Activated CD4-positive, alpha-beta T cell treated with anti-CD3 and anti-CD28 coated beads, Interleukin-2, amount 50 U/mL, for 4 hours (primary cell): ENCODE measurements at places on chromosomes 1 and 21.

GRCh38 chr1:210653771-210654170, 325.1 kb downstream of the HHAT start:
- DNase-seq = no peak

DNA sequence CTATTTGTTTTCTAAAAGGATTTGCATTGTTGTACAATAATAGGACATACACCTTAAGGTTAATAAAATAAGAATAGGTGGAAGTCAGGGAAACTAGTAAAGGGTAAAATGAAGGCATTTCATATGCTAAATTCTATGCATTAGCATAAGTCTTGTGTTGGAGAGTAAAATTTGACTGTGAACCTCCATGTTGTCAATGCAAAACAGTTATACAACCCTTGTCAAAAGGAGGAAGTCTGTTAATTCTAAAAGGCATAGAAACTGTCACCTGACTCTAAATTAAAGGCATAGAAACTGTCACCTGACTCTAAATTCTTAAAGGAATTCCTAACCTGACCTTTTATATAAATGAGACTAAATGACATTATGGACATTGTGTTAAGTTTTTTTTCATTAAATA, 291.8 kb downstream of the OLFM3 start:
- no peak for DNase-seq

DNA sequence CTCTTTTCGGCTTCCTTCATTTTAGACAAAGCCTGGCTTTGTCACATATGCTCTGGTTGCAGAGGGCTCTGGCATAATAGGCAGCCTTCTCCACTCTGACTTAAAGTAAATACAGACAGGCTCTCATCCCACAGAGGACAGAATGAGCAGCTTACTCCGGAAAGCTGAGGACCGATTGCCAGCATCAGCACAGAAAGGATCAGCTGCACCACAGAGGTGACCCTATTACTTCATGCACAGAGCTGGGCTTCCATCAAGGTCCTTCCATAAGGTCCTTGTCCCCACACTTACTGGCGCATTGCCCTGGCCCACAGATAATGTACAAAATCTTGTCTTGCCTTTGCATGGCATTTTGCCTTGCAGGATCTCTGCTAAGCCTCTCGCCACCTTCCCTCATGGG, 67.6 kb downstream of the SEC16B start:
- no peak for DNase-seq

- no peak for DNase-seq
Observed at GRCh38 chr1:4633346-4633745, 21.1 kb upstream of the AJAP1 start.

GRCh38 chr21:34280959-34281358, 82.8 kb upstream of the KCNE2 start:
- DNase-seq = no peak

GRCh38 chr1:25126562-25126961, 105.7 kb downstream of the SYF2 start:
- DNase-seq = no peak

DNA sequence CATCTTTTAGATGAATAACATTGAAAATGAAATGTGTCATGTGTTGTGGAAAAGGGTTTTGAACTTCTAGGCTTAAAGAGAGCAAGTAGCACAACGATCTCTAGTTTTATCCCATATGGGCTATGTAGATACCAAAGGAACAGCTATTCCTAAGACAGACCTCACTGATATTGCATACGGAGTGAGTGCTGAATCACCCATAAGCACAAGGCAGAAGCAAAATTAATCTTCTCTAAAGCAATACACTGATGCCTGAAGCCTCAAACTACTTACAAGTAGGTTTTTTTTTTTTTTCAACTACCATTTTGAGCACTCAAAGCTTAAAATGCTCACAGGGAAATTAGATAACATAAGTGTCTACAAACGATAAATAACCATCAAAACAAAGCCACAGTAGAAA, 5.0 kb upstream of the KMO start:
- no peak for DNase-seq

DNA sequence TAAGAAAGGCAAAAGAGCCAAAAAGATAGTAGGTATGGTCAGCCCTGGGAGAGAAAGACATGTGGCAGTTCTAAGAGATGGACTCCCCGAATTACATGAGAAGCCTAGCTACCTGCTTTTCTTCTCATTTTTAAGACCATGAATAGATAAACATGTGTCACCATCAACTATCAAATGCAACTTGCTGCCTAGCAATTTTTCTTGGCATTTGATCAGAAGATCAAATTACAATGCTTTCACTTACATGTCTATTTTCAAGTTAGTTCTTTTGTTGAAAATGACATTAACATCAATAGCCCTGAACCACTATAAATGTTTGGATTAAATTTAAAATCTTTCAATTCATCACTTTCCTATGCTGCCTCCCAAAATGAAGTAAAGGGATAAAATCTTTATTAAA, 212.3 kb downstream of the HHIPL2 start:
- no peak for DNase-seq

- DNase-seq = no peak
Observed at GRCh38 chr21:27526451-27526850, 559.6 kb upstream of the ADAMTS5 start.

- DNase-seq = peak; percentile 28
Observed at GRCh38 chr21:44293551-44294231, 6.2 kb upstream of the PFKL start.

DNA sequence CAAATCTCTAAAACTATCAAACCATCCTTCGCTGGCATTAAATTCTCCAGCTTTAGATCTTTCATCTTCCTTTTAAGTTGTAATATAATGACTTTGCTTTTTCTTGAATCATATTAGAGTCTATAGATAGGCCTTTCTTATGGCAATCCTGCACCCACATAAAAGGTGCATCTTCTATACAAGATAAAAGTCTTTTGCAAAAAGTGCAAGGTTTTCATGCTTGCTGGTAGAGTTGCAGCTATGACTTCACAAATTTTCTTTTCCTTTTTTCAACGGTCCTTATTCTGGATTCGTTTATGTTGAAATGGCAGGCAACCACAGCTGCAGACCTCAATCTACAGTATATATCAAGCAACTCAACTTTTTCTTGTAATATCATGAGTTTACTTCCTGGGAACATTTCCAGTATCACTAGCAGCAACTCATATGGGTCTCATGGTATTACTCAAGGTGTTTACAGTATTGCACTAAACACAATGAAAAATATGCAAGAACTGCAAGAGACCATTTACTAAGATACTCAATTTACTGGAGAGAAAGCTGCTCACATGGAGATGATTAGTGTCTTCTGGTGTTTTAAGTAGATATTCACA, 22.1 kb downstream of the OMA1 start:
- DNase-seq = no peak

- DNase-seq = no peak
Observed at GRCh38 chr1:214557952-214558735, 6.7 kb upstream of the PTPN14 start.

DNA sequence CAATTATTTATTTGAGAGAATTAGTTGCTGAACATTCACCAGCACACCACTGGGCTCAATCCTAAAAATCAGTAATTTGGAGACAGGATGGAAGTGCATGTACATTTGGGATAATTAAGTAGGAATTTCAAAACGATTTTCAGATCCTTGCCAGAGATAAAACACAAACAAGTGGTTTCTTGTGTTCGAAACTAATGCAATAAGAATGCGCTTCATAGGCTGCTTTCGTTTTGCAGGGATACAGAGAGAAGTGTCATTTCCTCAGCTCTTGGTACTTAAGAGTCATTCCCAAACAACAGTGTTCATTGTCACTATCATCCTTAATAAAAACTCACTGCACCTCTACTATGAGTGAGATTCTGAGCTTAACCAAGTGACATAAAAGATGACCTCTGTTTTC, 20.6 kb upstream of the USP24 start:
- no peak for DNase-seq

DNA sequence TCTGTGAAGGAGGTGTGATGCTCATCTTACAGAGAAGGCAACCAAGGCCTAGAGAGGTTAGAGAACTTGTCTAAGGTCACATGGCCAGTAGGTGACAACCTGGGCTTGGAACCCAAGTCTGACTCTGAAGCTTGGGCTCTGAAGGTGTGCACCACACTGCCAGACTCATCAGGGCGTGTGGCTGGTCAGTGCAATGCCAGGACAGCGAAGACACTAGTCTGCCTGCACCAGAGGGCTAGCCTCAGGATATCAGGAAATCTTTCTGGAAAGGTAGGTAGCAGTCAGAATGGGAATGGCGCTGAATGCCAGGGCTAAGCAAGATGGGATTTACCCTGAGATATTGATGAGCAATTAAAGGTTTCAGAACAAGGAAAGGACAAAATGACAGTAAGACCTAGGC, 34.9 kb downstream of the ELK4 start:
- DNase-seq = no peak

DNA sequence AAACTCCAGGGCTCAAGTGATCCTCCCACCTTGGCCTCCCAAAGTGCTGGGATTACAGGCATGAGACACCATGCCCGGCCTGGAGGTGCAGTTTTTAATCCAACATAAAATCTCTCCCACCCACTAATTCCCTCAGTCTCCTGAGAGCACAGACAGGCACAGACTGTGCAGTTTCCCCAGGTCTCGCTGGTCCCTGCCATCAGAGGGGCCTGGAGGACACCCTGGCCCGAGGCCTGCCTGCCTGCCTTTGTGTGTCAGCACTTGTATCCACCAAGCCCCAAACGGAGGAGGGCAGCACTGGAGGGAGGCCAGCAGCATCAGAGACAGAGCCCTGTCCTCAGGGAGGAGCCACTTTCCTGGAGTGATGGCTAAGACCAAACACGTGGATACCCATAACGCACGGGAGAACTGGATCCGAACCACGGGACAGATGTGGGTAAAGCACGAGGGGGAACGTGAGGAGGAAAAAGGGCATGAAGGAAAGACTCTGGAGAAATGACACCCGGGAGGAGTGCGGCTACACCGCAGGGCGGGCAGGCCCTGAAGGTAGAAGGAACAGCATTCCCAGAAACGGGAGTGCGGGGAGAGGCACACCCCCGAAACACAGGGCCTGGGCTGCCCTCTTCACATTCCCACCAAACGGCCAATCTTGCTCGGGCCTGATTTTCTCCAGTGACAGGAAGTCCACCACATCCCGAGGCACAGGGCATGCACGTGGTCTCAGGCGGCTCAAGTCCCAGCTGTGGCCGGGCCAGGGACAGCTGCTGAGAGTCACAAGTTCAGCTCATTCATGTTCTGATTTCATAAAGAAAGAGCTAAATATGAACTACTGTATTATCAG, 29.7 kb downstream of the NPHP4 start:
- DNase-seq = no peak

GRCh38 chr1:17375651-17376050, 3.7 kb downstream of the PADI6 start:
- DNase-seq = no peak

DNA sequence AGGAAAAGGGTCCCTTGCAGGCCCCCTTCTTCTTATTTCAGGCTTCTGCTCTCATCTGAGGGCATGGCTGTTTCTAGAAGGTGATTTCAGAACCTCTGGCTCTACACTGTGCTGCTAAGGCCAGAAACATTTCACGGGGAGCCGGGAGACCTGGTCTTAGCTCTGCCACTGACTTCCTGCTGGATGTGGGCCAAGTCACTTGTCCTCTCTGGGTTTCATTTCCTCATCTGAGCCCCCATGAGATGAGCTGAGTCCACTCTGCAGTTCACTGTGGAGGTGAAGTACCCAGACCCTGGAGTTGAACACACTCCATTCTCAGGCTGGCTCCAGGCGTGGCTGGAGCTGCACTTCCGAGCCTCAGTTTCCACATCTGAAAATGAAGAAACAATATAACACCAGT, 2.1 kb downstream of the PADI1 start:
- DNase-seq = no peak

DNA sequence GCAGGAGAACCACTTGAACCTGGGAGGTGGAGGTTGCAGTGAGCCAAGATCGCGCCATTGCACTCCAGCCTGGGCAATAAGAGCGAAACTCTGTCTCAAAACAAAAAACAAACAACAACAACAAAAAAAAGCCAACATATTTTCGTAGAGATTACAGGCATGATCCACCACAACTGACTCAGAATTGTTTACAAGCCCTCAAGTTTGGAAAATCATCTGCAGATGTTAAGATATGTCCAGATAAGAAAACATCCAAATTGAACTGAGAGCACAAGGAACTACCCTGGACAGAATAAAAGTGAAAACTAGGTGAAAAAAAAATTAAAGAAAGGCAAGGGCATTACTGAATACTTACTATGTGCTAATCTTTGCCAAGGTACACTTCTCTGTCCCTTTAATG, 89.8 kb upstream of the WLS start:
- DNase-seq = no peak

DNA sequence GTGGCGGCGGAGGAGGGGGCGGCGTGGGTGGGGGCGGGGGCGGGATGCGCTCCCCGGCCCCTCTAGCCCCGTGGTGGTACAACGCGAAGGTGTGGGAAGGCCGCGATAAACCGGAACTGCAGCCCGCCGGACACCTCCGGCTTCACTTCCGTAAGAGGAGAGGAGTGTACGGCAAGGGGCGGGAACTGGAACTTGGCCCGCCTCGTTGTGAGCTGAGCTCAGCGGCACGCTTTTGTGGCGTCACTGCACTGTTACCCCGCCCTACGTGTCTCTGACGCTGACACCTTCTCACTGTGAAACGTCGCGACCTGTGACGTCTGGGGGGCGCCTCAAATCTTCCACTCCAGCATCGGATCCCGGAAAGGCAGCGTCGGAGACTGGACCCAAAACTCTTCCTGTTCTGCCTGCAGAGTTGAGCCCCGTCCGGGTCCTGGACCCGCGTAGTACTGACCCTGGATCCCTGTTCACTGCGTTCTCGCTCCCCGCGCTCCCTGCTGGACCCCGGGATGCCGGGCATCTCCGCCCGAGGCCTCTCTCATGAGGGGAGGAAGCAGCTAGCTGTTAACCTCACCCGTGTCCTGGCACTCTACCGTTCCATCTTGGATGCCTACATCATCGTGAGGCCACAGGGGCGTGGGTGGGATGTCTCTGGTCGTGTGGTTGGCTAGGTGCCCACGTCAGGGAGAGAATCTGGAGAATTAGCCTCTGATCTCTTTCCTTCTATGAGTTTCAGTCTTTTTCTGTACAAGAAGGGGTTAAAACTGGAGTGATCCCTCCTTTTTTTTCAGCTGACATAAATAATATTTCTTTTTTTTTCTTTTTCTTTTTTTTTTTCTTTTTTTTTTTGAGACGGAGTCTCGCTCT, at the start of gene ISG20L2:
Gene ISG20L2, minus strand, starts transcription at position 168 of the 864 bp plus-strand sequence. CDS start 1,114 bp downstream, outside the sequence.
- peak; percentile 93 for DNase-seq
